Stimulated activated CD8-positive, alpha-beta memory T cell treated with anti-CD3 and anti-CD28 coated beads, Interleukin-15, amount 100 ng/mL, for 24 hours (primary cell): ENCODE measurements at places on chromosomes 13 and 19.

- DNase-seq: no peak
Measured at GRCh38 chr13:41013835-41014234, 5.3 kb downstream of the ELF1 start.

DNA sequence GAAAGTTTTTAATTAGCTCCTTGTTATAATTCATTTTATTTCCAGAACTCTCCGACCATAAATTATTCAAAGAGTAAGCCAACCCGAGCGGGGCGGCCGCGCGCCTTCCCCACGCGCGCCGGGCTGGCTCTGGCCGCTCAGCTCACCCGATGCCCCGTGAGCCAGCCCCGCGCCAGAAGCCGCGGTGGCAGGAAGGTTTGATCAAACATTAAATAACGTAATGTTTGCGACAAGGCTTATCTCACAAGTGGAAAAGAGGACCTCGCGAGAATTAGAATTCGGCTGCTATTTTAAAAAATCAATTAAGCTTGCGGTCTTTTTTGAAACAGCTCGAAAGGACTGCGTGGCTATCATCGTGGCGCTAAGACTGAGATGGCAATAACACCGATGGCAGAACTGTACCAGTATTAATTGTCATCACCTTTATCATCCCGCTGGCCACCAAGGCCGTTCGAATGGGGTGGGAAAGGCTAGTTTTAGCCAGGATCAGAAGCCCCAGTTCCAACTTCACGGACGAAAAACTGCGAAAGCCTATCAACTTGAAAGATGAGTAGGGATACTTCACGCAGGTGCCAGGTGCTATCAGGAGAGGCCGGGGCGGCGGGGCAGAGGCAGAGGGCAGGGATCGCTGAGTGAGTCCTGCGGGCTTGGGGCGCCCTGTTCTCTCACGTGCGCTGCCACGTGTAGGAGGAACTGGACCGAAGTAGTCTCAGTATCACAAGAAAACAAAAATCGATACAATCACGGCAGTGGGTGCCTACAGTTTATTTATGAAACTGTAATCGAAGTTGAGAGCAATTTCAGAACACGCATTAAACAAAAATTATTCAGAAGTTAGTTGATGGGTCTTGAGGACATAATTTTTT, 6.4 kb downstream of the POU4F1 start:
- no peak for DNase-seq

GRCh38 chr13:111847964-111848363, 219.0 kb upstream of the SOX1 start:
- DNase-seq: no peak

DNA sequence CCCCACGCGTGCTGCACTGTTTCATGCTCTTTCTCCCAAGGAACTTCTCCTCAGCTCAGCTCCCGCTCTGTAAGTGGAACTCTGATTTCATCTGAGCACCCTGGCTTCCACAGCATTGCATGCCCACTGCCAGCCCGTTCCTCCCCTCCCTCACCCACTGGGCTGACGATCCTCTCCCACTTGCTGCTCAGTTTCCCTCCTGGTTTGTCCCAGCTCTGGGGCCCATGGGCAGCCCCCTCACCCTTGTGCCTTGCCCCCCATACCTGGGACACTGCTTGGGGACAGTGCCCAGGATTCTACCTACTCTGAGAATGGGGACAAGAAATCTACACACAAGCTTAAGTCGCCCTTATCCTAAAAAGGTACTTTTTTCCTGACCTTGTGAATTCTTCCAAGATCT, 115.9 kb upstream of the C1QTNF9B start:
- no peak for DNase-seq

DNA sequence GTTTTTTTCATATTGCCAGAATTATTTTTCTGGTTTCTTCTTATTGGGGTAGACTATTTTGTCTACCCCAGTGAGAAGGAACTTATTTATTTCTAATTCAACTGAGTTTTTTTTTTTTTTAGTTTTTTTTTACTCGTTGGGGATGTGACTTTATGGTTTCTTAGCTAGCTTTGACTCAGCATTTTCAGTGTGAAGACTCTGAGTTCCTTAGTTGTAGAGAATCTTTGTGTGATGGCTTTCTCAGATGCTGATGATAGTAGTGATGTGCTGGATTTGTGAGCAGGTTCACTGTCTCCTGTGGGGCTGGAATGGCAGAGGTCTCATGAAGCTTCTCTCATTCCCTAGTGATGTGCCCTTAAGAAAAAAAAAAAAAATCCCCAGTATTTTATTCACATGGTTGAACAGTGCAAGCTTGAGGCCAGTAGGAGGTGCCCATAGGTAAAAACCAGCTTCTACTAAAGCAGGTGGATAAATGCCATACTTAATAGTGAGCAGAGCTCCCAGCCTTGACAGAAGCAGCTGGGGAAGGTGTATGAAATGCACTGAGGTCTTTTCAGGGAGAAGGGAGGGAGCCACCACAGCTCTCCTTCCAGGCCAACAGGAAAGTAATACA, 106.2 kb upstream of the KLF5 start:
- DNase-seq: no peak

GRCh38 chr13:46743191-46743590, 53.8 kb downstream of the ESD start:
- DNase-seq: no peak

- no peak for DNase-seq
Measured at GRCh38 chr13:114283576-114283975, 2.2 kb downstream of the UPF3A start.

GRCh38 chr13:83121896-83122295, 760.4 kb downstream of the SLITRK1 start:
- DNase-seq: no peak

- no peak for DNase-seq
Measured at GRCh38 chr13:77919921-77920294, 1.3 kb upstream of the EDNRB start.

DNA sequence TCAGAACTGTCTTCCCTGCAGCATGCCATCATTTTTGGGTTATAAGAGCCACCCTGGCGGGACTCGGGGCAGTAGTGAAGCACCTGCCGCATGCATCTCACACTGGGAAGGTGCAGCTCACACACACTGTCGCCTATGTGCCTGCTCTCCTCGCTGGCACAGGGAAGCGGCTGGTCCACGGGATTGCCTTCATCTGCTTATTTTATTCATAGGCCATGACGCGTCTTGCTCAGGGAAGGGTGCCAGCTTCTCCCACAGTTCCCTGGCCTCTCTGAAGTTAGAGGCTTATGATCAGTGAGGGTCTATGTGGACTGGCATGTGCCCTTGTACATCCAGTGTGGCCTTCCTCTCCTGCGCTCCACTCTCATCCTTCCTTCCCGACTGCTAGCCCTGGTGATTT, 150.0 kb downstream of the KLF12 start:
- no peak for DNase-seq

DNA sequence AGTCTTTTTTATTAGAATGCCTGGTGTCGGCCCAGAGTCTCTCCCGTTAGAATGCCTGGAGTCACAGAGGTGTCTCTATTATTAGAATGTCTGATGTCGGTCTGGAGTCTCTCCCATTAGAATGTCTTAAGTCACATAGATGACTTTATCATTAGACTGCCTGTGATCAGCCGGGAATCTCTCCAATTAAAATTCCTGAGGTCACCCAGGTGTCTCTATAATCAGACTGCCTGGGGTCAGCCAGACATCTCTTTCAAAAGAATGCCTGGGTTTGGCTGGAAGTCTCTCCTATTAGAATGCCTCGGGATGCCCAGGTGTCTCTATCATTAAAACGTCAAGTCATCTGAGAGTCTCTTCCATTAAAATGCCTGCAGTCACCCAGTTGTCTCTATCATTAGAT, 1493.9 kb downstream of the UQCRFS1 start:
- DNase-seq: no peak

DNA sequence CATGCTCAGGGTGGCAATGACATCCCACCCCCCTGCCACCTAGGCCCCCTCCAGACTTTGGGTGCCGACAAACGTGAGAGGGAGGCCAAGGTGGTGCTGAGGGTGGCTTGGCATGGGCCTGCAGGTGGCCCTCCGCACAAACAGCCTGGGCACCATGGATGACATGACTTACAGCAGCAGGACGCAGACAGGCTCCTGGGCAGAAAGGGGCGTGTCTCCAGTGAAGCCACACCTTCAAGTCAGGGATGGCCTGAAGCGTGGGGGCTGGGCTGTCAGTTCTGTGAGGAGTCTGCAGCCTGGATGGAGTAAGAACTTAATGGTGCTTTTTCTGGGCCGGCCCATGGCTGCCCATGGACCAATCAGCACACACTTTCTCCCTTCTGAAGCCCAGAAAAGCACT, 25.3 kb downstream of the POMP start:
- DNase-seq: no peak

DNA sequence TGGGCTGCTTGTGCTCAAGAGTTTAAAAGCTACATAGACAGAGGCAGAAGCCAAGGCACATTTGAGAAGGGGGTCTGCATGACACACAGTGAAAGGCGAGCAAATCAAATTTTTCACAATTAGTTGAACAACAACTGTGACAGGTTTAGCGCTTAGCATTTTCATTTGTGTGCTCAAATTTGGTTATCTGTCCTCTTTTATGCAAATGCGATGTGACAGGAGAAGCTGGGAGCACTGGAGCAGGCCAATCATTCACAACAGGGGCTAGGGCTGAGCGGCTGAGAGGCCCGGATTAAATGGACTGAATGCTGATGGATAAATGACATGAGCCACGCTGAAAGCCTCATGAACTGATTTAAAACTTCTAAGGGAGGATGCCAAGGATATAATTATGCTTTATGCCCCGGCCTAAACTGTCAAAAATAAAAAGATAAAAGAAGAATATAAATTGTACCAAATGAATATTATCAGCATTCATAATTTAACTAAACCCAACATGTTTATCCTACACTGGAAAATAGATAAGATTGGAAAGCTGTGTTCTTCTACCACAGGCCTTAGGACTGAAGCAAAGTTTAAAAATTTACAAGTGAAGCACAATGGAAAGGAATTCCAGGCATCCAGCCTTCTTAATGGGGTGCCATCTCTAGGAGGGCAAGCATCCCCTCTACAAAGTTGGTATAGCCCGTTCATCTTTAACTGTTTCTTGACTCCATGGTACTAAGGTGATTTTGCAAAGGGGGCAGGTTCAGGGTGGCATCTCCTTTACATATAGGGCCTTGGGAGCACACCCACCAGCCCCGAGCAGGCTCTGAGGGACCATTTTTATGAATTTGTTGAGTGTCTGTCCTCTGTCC, 117.9 kb downstream of the RBM26 start:
- DNase-seq: no peak

DNA sequence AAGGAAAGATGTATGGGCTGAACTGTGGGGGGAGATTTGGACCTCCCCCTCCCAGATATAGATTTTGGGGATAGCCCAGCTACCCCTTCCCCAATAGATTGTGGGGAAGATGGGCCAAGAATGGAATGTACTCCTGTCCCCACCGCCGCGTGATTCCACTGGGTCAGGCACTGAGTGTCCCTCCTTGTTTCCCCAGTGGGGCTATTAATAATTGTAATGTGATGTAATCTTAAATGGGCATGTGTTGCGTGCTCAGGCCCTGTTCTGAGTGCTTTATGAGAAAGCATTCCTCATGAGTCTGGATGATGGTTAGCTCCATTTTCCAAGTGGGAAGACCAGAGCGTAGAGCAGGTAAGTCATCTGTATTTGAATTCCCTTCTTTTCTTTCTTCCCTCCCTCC, 1.4 kb downstream of the PSMD8 start:
- no peak for DNase-seq

DNA sequence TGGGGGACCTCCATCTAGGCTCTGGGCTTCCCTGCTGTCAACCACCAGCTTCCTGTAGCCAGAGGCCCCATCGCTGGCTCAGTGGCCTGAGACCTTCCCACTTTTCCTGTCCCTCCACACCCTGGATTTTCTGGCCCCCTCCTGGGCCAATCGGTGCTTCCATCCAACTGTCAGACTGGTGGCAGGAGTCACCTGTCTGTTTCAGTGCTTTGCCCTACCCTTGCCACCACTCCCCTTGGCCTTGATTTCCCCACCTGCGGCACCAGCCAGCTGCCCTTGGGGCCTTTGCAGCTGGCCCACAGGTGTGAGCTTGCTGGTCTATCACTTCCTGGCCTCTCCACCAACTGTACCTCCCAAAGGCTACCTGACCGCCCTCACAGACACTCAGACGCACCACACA, 12.5 kb downstream of the VSIG10L start:
- DNase-seq: no peak

DNA sequence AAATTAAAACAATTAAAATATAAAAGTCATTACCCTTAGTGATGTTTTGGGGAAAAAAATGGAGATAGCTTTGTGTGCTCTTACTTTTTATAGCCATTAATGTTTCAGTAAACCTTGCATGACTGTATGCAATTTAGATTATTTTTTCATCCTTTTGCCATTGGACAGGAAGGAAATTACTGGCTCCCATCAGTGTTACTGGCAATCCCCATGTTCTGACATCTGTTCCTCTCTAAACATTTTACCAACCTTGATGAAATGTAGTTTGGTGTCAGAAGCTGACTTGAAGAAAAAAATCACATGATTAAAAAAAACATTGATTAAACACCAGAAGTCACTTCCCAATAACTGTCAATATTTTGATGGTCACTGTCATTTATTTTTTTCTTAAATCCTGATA, 52.3 kb upstream of the ZNF536 start:
- no peak for DNase-seq

DNA sequence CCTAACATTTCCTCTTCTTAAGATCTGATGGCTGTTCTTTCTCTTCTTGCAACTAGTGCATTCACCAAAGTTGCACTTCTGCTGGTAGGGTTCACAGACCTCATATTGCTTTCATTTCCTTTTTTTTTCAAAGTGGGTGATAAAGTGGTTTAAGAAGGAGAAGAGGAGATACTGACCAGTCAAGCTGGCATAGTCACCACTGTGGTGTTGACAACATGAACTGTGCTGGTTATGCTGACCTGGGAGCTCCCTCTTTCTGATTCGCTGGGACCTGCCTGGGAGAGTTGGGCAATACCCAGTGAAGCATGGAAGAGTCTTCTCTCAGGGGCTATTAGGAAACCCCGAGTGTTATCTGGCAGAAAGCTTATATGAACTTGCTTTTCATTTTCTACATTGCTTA, 222.9 kb downstream of the SLITRK5 start:
- no peak for DNase-seq

DNA sequence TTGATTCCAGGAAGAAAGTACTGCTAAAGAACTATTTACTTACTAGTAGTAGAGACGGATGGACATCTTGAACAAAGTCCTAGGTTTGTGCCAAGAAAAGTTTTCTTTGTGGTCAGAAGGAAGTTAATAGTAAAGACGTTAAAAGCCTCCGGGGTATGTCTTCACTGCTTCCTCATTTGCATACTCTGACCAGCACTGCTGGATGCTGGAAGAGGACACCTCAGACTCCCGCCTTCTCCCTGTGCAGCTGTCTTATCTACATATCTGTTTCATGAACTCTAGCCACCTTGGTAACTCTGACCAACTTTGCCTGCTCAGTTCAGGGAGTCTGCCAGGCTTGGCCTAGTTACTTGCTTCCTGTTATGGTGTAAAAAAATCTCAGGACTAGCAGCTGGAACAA, 1109.1 kb upstream of the MIR17HG start:
- DNase-seq: no peak

DNA sequence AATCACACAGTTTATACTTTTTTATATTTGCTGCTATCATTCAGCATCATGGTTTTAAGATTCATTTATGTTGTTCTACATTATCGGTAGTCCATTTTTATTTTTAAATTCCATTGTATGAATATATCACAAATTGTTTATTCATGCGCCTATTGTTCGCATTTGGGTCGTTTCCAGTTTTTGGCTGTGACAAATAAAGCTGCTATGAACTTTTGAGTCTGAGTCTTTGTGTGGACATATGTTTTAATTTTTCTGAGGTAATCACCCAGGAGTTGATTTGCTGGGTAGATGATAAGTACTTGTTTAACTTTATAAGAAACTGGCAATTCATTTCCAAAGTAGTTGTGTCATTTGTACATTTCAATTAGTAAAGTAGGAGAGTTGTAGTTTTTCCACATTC, 74.2 kb upstream of the CSNK1A1L start:
- no peak for DNase-seq

- no peak for DNase-seq
Measured at GRCh38 chr19:4589579-4590410, 30.3 kb upstream of the SEMA6B start.
